PC-9 (cell line): ENCODE measurements at places on chromosomes 4 and X.

DNA sequence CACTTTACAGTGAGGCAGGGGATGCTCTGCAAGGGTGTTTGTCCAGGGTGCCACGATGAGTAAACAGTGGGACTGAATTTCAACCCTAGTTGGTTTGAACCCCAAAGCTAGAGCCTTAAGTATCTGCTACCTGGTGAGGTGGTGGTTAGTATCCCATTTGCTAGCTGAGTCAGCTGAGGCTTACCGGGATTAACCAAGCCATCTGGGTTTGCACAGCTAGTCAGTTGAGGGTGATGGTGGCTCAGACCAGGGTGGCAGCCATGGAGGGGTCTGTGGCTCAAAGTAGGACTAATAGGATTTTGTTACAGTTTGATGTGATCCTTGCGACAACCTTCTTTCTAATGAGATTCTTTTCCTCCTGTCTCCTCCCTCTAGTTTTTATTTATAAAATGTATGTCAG, 1.9 kb downstream of the EVC start:
- DNase-seq, result no peak

DNA sequence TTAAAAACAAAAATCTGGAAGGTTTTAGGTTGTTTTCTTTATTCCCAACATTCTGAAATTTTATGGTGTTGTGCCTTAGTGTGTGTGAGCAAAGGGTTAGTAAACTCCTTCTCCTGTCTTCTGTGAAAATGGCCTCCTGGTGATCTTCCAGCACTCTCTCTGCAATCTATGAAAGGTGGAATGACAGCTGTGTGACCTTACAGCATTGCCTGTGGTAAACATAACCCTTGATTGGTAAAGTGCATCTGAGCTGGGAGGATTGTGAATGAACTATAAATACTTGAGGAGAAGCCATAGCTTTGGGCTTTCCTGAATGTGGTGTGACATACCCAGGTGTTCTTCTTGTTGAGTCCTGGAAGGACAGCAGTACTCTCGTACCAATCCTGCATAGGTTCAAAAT, 10.0 kb downstream of the ART3 start:
- no peak for DNase-seq

DNA sequence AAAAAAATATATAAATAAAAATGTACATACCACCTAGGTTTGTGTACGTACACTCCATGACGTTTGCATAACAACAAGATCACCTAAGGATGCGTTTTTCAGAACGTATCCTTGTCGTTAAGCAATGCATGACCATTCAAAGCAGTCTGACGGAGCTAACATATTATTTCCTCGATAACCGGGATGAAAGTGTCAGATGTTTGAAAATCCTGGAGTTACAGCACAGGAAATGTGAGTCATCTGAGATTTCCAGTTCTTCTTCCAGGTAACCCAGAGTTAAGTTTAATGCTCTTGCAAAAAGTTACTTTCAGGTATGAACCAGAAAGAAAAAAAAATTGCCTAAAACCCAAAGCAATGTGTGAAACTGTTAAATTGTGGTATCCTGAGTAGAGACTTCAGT, 107.9 kb downstream of the LDB2 start:
- no peak for DNase-seq

DNA sequence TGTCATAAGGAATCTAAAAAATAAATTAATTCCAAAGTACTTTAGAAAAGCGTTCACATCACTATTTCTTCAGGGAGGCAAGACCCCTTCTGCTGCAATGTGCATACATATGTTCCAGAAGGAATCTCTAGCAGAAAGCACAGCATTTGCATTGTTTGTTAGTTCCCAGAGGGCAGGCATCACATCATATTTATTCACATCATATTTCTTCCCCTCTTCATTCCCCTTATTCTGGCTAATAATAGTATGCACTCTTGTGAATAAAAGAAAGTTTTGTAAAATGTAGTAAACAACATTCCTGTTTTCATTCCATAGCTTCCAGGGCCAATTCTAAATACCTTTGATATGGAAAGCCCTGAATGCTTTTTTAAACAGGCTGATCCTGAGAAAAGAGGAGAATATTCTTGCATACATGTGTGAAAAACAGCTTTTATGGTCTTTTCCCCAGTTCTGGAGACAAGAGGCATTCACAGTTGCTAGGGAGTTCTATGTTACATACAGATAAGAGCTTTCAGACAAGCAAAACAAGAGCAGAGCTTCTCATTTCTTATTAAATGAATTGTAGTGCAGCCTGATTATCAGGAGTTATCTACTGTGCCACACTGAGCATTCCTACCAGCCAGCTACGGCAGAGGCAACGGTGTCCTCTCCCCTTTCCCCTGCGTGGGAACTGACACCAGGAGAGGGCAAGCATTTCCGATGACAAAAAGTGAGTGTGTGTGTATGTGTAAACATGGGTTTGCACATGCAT, 15.2 kb downstream of the GATB start:
- no peak for DNase-seq

DNA sequence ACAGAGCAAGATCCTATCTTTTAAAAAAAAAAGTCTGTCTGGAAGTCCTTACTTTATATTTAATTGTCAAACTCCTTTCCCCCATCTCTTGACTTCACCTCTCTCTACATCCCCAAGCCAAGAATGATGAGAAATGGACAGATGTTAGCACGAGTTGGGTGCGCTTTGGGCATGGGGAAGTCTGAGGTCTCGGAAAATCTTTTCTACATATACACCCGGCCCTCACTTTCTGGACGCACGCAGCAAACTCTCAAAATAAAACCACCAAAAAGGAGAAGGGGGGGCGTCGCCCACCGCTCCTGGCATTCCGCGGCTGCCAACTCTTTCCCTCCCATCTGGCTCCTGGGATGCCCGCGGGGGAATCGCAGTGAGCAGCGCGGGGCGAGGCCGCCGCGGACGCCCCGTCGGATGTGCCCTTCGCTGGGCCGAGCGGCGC, 756 bp downstream of the IGFBP7 start:
- no peak for DNase-seq

GRCh38 chr4:153822316-153822715, 33.4 kb upstream of the SFRP2 start:
- no peak for DNase-seq

DNA sequence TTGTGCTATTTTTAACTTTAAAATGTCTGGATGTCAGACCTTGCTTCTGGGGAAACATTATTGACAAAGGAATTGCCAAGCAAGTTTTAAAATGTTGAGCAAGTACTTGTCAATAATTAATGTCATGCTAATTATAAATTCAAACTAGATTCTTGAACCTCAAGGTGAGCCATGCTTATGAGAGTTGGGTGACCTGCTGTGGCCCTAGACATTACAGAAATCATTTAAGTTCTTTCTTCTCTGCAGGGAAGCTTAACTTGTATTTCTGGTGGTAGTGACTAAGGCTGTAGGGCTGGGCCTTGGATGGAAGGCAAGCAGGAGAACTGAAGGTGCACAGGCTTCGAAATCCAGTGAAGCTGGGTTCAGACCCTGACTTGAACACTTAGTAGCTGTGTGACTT, 14.8 kb upstream of the UCHL1 start:
- DNase-seq, result no peak
